ENCODE measurements at places on chromosomes 5 and 9.
A peak's percentile ranks its signal among the peaks of the same experiment; 100 is the strongest.

- no peak for DNase-seq
Observed at GRCh38 chr5:36662291-36662851, 56.0 kb downstream of the SLC1A3 start.

DNA sequence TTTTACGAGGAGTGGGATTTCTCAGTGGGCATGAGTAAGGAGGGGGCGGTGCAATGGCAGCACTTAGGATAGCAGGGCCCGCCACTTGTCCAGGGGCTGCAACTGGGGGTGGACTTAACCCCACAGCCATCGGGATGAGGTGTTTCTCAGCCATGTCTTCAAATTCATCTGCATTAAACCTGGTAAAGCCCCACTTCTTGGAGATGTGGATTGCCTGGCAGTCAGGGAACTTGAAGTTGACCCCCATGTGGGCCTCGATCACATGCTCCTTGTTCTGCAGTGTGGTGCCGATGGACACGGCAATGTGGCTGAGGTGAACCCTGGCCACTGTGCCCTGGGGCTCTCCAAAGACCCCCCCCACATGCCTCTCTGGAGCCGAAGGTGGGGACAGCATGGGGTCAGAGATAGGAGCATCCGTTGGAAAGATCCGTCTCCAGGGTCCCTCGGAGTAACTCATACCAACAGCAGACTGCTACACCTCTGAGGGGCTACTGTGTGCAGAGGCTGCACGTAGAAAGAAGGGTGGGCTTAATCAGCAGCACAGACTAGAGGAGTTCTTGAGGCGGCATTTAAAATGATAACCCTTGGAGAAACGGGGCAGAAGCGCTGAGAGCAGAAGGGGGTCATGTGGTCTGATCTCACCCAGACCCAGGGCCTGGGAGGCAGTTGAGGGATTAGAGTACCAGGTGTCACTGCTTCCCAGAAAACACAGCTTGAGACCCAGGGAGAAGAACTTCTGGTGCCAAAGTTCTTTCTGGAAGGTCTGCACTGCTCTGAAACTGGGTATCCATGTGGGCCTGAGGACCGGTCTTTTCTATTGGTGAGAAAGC, 141.4 kb downstream of the MTX3 start:
- DNase-seq, result no peak

GRCh38 chr9:880725-881124, 39.2 kb downstream of the DMRT1 start:
- no peak for DNase-seq

DNA sequence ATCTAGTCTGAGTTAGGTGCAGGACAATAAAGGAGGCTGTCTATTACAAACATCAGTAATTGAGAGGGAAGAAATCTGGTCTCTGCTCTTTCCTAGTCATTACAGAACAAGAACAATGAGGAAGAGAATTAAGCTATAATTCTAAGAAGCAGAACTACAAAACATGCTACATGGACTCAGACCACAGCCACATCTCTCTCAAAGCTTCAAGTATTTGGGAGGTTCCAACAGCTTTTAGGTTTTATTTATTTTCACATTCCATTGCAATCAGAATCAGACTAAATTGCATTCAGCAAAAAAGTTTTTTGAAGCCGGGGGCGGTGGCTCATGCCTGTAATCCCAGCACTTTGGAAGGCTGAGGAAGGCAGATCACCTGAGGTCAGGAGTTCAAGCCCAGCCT, 1.1 kb upstream of the GRPEL2 start:
- no peak for DNase-seq

DNA sequence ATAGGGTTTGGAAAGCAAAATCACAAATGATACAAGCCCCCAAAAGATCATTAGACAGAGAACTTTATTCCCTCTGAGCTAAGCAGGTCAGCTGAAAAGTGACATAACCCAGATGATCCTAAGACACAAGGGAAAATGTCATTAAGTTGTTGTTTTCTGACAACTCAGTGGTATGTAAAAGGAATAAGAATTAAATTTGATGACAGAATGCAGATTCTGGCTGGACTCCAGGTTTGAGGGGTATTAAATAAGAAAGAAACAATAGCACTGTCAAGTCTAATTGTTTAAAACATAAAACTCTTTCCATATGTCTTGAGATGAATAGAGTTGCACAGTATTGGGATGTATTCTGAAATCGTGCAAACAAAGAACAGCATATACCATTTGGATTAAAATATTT, 429.9 kb downstream of the CAAP1 start:
- DNase-seq, result no peak

DNA sequence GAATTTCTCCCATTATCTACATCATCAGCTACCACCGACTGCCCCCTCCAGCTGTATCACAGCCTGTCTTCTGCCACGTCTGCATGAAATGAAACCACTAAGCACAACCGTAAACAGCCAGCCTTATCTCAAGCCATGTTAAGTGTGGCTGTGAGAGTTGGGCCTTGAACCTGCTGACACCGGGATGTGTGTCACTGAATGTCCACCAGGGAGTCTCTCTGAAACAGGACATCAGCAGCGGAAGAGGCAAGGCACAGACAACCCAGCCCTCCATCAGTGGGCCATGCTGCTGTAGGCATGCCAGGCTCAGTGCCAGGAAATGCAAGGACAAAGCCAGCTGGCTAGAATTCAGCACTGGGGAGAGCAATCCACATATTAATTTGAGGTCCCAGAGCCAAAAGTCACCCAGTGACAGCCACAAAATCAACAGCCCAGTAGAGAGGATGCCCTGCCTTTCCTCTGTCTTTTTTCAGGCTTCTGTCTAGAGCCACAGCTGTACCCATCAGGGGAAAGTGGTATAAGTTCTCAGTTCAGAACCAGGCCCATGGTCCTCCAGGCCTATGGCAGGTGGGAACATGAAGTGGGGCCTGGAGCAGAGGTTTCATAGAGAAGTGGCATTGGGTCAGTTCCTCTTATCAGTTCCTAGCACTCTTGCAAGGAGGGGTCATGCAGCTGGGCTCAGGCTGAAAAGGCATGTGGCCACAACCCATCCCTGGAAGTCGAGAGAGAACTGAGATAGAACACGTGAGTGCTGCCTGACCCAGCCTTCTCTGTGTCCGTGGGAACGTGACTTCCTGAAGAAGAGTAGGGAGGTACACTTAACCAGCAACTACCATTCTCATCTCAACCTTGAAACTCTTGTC, 199.4 kb downstream of the ESM1 start:
- DNase-seq, result no peak

DNA sequence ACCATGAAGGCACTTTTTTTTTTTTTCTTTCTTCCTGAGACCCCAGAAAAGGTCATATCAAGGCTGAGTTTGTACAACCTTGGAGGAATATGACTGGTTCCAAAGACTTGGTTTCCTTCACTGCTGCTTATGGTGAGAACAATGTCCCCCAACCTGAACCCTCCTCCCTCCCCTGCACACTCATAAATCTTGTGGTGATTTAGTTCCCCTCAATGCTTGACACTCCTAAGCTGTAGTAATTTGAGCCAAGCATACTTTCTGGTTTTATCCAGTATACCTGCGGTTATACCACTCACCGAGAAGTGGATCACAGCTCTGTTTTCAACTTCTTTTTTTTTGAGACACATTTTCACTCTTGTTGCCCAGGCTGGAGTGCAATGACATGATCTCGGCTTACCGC, 149.9 kb upstream of the KLF4 start:
- peak; percentile 70 for DNase-seq

- no peak for DNase-seq
Observed at GRCh38 chr5:32852976-32853375, 141.9 kb downstream of the NPR3 start.

GRCh38 chr5:78787783-78788182, 139.2 kb upstream of the LHFPL2 start:
- no peak for DNase-seq

GRCh38 chr9:21696411-21696871, 106.0 kb upstream of the MTAP start:
- DNase-seq, result no peak

GRCh38 chr5:145943674-145944121, 7.3 kb downstream of the SH3RF2 start:
- peak; percentile 51 for DNase-seq

- DNase-seq, result no peak
Observed at GRCh38 chr9:35862328-35862727, 7.9 kb downstream of the OR13J1 start.

DNA sequence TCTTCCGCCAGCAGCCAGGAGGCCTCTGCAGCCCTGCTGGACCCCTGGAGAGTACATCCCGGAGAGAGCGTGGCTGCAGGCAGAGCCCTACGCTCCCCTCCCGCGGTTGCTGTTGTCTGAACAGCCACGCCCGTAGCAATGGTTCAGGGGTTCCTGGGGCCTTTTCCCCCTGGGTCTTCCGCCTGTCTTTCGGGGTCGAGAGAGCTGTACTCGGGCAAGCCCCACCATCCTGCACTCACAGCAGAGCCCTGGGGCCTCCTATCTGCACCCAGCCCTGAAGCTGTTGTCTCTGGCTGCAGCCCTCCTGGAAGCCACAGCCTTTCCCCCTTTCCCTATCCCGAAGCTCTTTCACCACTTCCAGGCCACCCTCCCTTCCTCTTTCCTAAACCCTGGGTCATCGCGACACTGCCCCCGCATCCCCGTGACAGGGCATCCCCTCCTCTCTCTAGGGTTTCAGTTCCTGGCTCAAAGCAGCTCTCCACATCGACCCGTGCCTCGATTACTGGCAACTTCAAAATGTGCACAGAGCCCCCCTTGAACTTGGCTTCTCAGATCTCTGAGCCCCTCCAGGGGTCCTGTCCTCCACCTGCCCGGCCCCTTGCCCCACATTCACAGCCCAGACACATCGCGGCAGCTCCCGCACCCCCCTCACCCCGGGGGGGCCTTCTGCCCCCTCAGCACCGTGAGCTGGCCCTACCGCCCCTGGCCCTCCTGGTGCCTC, 43.9 kb upstream of the CEP72 start:
- DNase-seq, result no peak

DNA sequence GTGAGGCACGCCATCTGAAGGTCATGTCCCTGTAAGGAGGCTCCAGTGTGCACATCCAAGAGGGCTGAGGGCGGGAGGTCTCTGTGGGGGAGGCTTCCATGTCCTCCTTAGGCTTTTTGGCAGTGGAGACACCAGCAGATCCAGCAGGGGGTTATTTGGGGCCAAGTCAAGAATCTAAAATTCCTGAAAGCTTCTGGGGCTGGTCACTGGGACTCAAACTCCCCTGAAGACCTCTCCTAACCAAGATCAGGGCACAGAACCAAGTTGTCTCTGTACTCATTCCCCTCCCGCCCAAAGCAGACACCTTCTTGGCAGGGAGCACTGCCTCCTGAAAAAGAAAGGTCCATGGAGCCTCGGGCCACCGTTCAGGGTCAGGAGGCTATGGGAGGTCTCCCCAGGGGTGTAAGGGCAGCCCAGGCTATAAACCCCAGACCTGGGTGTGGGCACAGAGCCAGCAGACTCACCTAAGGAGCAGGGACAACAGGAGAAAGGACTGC, 127.4 kb upstream of the ADRA1B start:
- DNase-seq, result no peak

DNA sequence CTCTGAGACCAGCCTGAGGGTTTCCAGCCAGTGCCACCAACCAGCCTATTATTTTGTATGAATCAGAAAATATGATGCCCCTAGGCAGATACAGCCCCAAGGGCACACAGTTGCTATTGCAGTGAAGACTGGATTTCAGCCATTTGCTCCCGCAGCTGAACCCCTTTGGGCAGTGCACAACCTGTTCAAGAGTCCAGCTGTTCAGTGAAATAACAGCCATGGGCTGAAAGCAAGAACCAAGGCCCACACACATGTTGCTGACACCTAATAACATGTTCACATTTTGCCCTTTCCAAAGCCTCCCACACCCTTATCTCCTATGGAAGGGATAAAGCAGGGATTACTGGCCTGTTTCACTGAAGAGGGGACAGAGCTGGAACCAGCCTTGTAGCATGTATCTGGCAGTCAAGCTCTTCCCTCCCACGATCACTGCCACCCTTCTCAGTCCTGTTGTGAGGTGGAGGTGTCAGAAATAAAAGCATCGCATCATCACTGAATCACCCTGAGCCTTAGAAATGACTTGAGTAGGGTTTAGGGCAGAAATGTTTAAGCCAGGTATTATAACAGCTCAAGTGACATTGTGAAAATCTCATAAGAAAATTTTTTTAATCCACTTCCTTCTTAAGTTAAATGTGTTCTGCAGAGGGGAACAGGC, 137.1 kb upstream of the FSTL4 start:
- DNase-seq, result no peak

DNA sequence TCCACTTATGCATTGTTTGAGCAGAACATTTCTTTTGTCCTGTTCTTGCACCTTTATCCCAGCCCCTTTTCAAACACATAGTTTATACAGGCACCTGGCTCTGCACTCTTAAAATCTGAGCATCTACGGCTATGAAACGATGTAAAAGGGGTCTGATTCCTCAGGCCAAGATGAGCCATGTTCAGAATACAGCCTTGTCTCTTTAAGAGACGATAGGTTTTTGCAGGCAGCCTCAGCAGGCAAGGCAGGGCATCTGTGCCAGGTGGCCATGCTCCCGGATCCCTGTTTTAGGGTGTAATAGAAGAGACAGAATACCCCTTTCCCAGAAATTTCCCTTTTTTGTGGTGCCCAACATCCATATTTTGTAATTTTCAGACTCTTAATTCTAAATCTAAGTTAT, 89.1 kb upstream of the NFIB start:
- no peak for DNase-seq

GRCh38 chr9:134545543-134546245, 95.9 kb upstream of the COL5A1 start:
- DNase-seq, result no peak

DNA sequence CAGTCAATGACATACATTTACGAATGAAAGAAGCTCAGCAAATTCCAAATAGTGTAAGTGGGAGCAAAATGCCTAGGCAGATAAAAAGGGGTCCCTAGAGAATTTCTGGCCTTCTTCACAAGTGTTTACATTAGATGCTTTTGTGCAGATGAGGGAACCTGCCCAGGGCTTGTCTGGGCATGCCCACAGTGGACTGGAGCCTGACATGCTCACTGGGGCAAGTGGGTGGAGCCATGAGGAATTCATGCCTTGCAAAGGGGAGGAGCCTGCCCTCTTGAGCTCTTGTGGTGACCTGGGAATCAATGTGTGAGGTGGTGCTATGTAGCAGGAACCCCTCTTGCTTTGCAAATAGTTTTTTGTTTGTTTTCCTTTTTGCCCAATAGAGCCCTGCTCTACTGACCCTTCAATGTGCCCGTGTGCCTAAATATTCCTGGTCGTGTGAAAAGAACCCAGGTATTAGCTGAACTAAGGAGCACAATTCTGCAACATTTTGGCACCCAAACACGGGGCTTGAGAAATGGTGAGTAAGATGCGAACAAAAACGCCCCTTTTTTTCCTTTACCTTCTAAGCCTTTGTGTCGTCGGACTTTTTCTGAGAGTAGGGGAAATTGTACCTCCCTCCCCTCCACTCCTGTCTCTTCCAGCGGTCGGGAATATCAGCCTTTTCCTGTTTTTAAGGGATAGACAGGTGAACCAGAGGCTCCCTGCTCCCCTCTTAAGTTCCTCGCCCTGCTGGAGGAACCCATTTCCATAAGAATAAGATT, 433.8 kb upstream of the CDH9 start:
- DNase-seq, result no peak

All from NCI-H510A treated with DMSO at 0.1 percent for 48 hours (cell line).